Activated CD8-positive, alpha-beta memory T cell treated with anti-CD3 and anti-CD28 coated beads, Interleukin-2, amount 10 ng/mL, durations not matched to agents 7 days and 5 days (primary cell): ENCODE measurements at places on chromosomes 6 and 20. TPM values are rescaled to one million over a fixed set of nuclear protein-coding genes. Genes with fewer than 3 reads are reported as not detected.

The WFDC10A gene
- not detected for total RNA-seq

The BYSL gene
- 48.5 TPM for total RNA-seq

The TUBB1 gene
- not detected for total RNA-seq

The LY6G6F gene
- total RNA-seq, result not detected

The ZSCAN31 gene
- total RNA-seq, result 1.0 TPM
